ENCODE measurements at places on chromosomes 6 and 20.
A peak's percentile ranks its signal among the peaks of the same experiment; 100 is the strongest.

DNA sequence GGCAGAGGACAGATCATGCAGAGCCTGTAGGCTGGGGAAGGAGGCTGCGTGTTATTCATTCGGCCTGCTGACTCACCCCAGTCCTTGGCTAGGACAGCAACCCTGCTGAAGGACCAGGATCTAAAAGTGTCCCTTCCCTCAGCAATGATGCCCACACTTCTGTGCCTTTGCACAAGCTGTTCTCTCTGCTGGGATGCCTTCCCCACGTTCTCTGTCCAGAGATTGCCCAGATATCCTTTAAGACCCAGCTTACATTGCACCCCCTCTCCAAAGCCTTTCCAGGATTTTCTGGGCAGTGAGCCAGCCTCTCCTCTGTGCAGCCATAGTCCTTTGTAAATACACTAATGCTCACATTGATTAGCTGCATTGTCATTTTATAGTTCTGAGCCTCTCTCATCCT, 99.3 kb upstream of the CHD6 start:
- DNase-seq = no peak

- DNase-seq = no peak
Measured at GRCh38 chr6:133553652-133554051, 312.5 kb downstream of the EYA4 start.

DNA sequence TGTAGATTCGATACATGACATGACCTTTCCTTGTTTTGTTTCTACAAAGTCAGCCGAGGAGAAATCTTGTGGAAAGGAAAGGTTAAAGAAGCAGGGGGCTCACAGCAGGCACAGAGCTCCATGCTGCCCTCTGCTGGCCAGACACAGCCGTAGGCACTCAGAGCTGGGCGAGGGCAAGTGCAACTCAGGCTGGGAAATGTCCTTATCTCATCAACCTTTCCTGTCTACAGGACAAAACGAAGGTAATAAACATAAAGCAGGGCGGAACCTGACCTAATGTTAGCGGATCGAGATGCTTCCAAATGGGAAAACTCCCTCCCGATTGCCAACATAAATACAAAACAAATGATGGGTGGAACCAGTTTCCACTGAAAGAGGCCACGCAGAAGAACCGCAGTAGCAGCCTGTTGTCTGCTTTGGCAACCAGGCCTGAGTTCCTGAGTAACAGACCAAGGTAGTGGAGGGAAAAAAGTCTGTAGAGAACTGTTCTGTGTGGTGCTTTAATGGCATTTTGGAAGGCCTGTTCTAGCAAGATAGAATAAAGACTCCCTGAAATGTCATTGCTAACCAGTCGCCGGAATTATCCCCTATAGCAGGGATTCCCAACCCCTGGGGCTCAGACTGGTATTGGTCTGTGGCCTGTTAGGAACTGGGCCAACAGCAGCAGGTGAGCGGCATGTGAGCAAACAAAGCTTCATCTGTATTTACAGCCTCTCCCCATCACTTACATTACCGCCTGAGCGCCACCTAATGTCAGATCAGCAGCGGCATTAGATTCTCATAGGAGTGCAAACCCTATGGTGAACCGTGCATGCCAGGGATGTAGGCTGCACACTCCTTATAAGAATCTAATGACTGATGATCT, 85.2 kb downstream of the MBOAT1 start:
- DNase-seq = peak; percentile 35

GRCh38 chr6:88619951-88620350, 343.5 kb downstream of the RNGTT start:
- no peak for DNase-seq

DNA sequence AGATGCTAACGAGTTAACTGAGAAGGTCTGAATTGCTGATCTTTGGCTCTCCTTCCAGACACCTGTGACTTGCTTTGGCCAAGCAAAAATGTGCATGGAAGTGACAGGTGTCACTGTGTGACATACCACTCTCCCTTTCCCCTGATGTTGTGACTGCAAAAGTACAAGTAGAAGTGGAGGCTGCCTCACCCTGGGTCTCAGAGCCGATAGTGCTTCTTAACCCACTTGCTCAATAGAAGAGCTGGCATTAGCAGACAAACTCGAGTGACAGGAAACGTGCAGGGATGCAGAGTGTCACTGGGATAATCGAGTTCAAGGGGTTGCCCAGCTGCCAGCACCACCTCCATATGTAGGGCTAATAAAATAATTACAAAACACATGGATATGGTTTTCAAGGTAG, 16.4 kb upstream of the SPO11 start:
- no peak for DNase-seq

DNA sequence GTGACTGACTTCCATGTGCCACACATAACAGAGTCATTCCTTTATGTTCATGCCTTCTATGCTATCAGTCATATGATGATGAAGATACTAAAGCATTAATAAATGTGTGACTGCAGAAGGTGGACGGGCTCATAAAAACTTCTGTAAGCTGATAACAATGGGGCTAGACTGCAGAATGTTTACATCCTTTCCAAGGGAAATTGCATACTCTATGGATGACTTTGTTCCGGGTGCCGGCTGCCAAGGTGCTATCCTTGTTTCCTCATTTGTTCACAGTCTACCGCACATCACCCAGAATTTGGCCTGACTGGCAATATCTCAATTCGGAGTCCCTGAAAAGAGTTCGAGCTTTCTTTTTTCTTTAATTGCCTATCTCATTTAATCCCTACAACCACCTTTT, 85.0 kb downstream of the HUS1B start:
- no peak for DNase-seq

DNA sequence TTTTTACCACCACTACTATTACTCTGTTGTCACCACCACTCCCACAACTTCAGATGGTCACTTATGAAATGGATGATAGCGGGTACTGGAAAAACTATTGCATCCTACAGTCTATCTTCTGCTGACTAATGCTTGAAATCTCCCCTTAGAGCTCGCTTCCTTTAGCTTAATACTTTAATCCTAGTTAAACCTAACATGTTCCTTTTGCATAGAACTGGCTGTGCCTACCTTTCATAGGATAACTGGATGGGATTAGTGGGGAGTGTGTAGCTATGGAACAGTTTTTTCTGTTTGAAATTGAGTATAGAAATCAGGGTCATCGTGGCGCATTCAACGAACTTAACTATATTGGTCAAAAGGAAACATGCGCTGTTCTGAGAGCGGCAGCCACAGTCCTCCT, 294.7 kb downstream of the FARS2 start:
- no peak for DNase-seq

- peak; percentile 63 for DNase-seq
Measured at GRCh38 chr20:35145141-35145564, 2.0 kb downstream of the EDEM2 start.

Data from CD8-positive, alpha-beta memory T cell (primary cell).